ENCODE measurements at places on chromosomes 6 and 20.
A peak's percentile ranks its signal among the peaks of the same experiment; 100 is the strongest.

DNA sequence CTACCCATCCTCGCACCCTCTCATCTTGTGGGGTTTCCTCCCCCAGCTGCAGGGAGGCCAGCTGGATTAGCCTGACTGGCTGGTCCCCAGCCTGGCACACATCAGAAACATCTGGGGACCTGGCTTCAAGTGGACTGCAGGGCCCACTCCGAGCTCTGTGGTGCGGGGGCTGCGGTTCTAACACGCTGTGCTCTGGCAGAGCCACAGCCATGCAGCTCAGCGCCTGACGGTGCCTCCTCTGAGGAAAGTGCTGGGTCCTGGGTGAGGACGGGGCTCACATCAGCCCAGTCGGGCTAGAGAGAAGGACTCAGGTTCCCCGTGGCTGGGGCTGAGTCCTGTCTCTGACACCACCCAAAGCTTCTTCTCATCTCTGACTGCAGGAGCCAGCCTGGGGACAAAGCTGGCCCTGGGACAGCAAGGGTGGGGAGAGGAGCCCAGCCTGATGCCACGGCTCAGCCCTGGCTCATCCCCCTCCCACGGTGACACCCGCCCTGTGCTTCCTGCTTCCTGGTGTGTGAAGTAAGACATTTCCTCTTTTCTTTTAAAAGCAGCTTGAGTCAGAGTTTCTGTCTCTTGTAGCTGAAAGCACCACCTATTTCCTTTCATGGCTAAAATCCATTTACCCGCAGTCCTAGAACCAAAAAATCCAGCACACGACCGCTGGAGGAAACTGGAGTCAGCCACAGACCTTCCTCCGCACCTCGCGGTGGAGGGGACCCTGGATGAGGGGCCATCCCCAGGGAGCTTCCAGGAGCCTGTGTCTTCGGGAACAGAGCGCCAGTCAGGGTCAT lies 127.4 kb upstream of the AFDN start:
- DNase-seq, result no peak

- DNase-seq, result no peak
These were observed 149.4 kb upstream of the OGFRL1 start for GRCh38 chr6:71139249-71139648.

DNA sequence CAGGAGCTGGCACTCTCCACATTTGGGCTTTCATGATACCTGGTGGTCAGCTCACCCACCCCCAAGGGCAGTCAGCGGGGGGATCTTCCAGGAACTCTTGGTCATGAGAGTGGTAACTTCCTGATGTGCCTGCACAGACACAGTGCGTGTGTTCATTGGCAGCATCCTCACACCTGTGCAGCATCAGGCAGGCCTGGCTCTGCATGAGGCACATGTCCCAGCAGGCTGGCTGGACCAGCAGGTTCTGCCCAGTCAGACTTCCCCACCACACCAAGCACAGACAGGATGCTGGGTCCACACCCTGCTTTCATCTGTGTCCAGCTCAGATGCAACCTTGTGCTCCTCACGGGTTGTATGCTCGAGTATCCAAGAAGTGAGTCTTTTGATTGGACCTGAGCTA lies 15.7 kb upstream of the UNC93A start:
- DNase-seq, result no peak

DNA sequence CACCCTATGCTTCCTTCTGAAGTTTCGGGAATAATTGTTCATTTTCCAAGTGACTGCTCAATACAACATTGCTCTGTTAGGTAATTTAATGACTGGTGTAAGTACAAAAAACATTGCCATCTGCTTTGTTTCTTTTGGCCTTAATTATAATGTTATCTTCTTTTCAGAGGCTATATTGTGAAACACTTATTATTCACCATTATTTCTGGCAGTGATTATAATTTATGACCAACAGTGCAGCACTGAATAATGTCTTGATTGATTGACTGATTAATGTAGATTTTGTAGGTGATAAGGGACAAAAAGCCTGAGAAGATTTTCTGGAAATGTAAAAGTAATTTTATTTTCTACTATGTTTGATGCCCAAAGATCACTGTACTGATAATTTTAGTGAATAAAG lies 377.7 kb downstream of the PLCB1 start:
- DNase-seq, result no peak

- no peak for DNase-seq
These were observed 96.1 kb downstream of the NUS1 start for GRCh38 chr6:117771403-117771802.

GRCh38 chr6:111562246-111562645 lies 43.4 kb downstream of the TRAF3IP2 start:
- no peak for DNase-seq

- no peak for DNase-seq
These were observed 18.9 kb downstream of the GABRR1 start for GRCh38 chr6:89198235-89198634.

GRCh38 chr20:49216991-49217578 lies 2.1 kb upstream of the DDX27 start:
- peak; percentile 79 for DNase-seq

DNA sequence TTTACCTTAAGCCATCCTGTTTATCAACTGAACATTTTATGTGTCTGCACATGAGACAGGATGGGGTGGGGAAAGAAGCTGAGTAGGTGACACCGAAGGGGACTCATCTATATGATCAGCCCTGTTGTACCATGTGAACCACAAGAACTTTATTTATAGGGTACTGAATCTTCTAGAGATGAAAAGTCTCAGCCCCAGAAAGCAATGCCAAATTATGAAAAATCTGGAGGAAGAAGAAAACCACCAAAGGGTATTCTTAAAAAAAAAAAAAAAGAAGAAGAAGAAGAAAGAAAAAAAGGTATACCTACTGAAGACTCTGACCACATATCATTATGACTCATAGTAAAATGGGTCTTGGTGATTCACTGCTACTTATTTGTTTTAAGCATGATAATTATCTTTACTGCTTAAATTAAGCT lies 39.8 kb upstream of the HBS1L start:
- no peak for DNase-seq

DNA sequence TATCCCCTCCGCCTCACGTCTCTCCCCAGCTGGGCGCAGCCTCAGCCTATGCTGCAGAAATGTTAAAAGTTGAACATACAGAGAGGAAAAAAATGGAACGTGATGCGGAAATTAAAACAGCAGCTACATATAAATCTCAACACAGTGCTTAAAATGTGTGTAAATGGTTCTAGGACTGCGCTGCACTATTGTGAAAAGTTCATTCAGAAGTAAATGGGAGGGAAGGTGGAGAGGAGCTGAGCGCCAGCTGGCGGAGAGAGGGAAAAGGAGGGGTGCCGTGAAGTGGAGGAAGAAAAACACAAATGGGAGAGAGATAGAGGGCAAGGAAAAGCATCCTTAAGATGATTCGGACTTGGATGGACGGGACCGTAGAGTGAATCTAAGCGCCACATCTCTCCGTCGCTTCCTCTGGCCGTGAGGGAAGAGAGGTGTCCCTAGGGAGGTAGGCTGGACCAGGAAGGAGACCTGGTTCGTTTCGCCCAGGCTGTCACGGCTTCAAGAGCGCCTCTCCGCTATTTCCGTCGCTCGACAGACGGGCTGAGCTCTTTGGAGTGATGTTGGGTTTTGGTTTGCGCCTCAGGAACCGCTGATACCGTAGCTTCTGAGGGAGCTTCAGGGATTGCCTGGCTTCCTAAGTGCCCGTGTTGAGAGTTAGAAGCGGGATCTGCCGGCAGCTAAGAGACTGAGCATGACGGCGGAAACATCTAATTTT lies 113.7 kb downstream of the TRIM27 start:
- DNase-seq, result no peak

- no peak for DNase-seq
These were observed 424.5 kb downstream of the GRIK2 start for GRCh38 chr6:101818051-101818450.

DNA sequence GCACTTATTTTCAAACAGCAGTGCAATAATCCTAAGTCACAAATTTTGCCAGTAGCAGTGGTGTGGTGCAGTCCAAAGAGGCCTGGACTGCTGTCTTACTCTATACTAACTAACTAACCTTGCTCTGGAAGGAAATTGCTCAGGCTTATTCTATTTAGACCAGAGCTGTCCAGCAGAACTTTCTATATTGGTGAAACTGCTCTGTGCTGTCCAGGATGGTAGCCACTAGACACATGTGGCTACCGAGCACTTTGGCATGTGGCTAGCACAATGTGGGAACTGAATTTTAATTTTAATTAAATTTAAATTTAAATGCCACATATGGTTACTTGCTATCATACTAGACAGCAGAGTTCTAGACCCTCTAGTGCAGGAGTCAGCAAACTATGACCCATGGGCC lies 27.1 kb upstream of the FBXO9 start:
- DNase-seq, result no peak

DNA sequence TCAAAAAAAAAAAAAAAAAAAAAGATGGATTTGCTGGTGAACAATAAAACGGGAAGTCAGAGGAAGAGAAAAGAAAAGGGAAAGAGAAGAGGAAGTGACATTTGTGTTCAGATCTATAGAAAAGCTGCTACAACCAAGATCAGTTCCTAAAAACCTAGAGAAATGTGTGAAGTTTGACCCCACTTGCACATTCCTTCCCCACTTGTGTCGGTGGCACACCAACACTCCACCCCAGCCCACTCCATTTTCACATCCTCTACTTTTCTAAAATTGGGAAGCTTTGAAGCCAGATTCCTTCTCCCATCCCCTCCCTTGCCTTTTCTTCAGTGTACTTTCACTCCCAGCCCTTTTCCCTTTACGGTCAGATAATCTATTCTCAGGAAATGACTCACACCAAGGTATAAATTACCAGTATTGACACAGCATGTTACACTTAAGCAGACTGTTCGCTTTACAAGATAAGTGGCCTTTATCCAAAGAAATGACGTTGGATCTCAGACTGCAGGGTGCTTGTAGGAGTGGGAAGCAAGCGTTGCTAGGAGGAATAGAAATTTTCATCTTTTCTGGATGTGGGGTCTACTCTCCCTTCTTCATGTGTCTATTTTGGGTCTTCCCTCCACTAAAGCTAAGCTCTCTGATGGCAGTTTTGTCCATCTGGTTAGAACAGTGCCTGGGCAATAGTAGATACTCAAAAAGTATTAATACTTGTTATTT lies 92.5 kb upstream of the ADGRF1 start:
- DNase-seq, result no peak

DNA sequence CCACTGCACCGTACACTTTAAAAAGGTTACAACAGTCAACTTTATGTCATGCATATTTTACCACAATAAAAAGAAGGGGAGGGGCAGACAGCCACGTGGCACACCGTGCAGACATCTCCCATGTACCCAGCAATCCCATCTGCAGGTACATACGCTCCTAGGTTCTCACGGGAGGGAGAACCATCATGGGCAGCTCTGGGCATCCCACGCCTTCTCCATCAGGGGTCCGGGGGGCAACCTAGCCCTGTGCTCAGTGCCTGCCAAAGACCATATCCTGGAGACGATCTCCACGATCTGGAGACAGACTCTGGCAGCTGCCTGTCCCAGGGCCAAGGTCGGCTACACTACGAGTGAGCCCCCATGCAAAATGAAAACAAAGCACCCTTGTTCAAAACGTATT lies 2.5 kb upstream of the BNIP5 start:
- no peak for DNase-seq

DNA sequence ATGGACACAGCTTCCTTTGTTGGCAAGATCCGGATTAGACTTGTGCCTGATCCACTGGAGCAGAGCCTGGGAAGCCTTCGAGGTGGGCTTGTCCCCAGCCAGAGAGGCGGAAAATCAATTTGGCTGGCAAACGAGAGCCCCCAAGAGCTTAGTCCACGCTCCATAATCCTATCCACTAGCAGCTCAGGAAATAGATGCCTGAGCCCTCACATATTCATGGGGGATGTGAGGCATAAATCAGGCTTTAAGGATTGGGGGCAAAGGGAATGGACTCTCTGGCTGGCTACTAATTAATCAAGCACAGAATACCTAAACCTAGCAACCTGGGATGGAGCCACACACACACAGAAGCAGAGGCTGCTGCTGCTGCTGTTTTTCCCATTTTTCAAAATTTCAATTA lies 137.9 kb downstream of the PKHD1 start:
- DNase-seq, result no peak

GRCh38 chr6:110738899-110739365 lies 76.3 kb downstream of the CDK19 start:
- DNase-seq, result no peak

DNA sequence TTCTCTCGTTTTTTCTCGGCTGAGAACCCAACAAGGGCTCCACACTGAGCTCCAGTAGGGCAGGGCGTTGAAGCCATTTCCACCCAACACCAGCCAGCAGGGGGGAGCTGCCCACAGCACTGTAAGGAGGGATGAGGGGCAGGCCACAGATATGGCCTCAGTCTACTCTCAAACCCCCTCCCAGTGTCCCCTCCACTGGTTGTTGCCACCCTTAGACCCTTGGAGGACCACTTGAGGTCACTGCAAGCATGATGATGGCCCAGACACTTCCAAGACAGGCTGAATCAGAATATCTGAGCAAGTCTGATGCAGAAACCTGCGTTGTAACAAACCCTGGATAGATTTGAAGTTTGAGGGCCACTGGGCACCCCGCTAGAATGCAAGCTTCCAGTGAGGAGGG lies 217.0 kb upstream of the CST7 start:
- DNase-seq, result no peak

- DNase-seq, result no peak
These were observed 1.2 kb downstream of the ENTPD6 start for GRCh38 chr20:25196786-25197120.

- DNase-seq, result no peak
These were observed 44.7 kb upstream of the CNKSR3 start for GRCh38 chr6:154555073-154555677.

DNA sequence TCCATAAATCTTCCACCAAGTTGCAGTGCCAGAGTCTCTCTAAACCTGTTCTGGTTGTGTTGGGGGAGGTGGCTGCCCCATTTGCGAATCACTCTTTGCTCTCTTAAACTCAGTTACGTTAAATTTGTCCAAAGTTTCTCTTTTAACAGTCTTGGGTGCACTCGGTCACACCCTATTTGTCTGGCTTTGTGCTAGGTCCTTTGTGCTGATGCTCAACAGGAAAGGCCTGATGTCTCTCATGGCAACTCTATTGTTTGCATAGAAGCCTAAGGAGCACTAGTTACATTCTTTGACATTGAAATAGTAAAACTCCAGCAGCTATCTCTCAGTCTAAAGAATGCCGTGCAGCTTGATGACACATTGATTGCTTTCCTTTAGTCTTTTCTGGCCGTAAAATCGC lies 105.1 kb downstream of the TRMT11 start:
- no peak for DNase-seq

- DNase-seq, result no peak
These were observed 48.0 kb downstream of the ADTRP start for GRCh38 chr6:11730641-11731040.

DNA sequence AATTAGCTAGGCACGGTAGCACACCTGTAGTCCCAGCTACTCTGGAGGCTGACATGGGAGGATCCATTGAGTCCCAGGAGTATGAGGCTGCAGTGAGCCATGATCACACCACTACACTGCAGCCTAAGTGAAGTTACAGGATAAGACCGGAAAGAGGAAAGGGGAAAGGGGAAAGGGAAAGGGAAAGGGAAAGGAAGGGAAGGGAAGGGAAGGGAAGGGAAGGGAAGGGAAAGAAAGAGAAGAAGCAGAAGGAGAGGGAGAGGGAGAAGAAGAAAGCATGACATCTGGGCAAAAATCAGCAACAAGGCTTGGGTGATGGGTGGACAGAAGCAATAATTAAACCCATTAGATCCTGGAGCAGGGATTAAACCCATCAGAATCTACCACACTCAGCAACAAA lies 101.7 kb upstream of the RAB32 start:
- DNase-seq, result no peak

- DNase-seq, result no peak
These were observed 154.1 kb upstream of the CENPW start for GRCh38 chr6:126185774-126186173.

- DNase-seq, result no peak
These were observed 112.4 kb downstream of the TAF4 start for GRCh38 chr20:61953037-61954021.

GRCh38 chr6:11113038-11113437 lies 1.5 kb upstream of the ERVFRD-1 start:
- DNase-seq, result no peak
